Hippocampal formation (tissue), 2 donors: ENCODE measurements at places on chromosomes 7 and 10.

GRCh38 chr7:55377162-55377817 lies 12.2 kb downstream of the LANCL2 start:
- DNase-seq = no peak

DNA sequence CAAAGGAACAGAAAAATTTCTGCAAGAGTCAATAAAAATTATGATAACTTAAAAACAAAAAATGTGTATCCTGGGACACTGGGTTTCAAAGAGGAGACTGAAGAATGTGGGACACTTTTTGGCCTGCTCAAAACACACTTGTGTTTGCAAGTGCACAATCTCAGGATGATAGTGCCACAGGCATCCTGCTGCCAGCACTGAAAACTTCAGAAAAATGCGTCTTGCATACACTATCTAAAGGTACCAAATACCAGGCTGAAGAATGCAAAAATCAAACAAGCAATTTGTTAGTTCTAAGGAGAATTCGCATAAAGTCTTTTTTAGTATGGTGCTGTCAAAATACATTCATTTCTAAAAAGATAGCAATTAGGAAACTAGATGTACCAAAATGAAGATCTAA lies 38.1 kb downstream of the WASL start:
- DNase-seq = no peak

DNA sequence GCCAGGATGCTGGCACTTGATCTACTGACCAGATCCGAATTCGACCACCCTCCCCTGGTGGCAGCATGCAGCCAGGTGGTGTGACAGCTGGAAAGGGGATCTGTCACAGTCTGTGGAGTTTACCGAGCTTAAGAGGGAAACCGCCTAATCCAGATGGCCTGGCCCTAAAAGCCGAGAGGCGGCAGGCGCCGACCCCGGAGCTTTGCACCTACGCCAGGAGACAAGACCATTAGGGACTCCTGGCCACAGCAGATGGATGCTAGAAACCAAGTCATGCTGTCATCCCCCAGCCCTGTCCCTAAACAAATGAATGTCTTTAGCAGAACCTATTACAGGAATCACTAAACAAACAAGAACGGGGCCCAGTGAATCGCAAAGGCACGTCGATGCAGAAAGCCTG lies 27.7 kb downstream of the RCC1L start:
- no peak for DNase-seq

DNA sequence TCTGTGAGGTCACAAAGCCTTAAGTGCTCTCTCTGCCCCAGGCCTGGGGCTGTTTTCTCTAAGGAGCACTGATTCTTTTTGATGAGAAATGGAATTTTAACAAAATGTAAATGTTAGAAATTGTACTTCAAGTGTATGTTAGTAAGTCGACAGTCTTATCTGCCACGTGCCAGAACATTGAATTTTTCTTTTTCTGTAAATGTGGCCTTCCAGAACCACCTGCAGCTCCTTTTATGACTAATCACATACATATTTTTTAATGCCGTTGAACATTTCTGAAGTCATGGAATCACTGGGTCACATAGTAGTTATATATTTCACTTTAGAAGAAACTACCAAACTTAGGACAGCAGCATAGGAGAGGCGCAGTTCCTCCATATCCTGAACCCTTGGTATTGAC lies 38.0 kb downstream of the UBE3C start:
- DNase-seq = no peak

DNA sequence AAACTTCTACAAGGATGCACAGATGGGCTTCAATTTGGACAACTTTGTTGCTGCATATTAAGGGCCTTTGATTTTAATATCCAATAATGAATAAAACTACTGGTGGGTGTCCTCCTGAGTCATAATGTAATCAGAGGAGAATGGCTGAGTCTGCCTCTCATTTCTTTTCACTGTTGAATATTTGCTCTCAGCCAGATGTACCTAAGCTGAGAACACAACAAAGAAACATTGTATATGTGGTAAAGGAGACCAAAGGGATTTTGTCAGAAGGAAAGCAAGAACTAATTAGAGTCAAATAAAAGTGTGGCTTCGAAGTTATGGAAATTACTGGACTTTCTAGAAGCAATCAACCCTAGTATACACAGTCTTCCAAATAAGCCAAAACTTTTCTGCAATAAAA lies 131.0 kb upstream of the BET1 start:
- DNase-seq = no peak
